Daoy (cell line): ENCODE measurements at places on chromosomes 3 and 15.

DNA sequence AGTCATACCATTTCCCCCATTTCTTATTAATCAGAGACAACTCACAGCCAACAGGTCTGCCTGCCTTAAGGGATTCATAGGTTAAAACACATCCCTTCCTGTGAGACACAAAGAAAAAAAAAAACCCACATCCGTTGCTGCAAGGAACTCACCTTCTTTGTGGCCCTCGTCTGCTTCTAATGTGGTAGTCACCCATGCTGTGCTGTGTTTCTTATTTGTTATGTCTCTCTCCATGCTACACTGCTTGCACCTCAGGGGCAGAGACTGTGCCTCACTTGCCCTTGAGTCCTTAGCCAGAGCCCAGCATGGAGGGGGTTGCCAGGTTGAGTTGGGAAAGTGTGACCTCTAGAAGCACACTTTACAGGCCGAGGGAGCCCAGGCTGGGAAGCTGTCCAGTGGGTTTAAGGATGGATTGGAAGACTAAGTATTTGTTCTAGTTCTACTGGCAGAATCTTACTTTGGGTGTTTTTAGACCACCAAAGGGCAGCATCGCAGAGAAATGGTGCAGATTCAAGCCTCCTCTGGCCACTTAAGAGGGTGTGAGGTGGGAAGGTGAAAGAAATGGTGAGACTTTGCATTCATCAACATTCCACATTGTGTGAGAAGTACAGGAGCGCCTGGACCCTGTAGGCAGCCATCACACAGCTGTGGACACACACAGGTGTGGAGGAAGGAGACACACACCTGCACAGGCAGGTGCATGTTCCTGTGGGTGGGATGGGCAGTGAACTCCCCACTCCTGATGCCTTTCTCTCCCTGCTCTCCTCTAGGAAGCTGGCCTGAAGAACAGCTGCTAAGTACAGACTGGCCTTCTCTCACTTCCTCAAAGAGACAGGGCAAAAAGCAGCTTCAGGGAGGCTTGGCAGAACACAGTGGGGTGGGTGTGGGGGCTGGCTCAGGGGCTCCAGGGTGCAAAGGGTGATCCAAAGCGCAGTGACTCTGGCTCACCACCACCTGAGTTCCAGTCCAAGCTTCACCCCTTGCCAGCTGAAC lies 48.8 kb downstream of the GLB1 start:
- DNase-seq, result no peak

DNA sequence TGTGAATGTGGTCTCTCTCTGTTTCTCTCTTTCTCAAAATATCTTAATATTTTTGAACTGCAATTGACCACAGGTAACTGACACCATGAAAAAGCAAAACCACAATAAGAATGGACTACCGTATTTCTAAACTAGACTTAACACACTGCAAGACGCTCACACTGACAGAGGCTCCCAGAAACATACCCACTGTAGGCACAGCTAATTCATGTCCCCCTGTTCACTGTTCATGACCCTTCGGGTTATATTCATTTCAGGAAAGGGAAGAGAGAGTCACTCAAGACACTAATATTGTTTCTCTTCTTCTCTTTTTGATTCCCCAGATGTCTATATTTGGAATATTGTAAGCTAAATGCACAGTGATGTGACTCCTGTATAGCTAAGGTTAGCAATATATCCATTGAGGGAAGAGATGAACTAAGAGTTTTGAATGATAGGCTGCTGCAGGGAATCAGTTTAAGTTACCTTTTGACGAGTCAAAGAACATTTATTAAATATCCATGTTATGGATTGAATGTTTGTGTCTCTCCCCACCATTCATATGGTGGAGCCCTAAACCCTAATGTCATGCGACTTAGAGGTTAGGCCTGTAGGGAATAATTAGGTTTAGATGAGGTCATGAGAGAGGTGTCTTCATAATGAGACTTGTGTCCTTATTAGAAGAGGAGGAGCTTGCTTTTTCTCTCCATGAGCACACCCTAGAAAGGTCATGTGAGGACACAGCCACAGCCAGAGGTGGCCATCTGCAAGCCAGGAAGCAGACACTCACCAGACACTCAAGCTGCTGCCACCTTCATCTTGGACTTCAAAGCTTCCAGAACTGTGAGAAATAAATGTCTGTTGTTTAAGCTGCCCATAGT lies 216.6 kb upstream of the GRM7 start:
- DNase-seq, result no peak

- DNase-seq, result peak; percentile 3
Measured at GRCh38 chr3:30554317-30554690, 52.1 kb upstream of the TGFBR2 start.

DNA sequence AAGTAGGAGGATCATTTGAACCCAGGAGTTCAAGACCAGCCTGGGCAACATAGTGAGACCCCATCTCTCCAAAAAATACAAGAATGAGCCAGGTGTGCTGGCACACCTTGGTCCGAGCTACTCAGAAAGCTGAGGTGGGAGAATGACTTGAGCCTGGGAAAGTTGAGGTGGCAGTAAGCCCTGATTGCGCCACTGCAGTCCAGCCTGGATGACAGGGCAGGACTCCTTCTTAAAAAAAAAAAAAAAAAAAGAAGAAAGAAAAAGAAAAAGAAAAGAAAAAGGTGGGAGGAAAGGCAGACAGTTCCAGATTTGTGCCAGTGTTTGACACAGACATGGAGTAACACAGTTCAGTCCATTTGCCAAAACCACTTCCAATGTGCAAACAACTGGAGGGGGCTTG lies 75.7 kb downstream of the ATP10A start:
- no peak for DNase-seq

DNA sequence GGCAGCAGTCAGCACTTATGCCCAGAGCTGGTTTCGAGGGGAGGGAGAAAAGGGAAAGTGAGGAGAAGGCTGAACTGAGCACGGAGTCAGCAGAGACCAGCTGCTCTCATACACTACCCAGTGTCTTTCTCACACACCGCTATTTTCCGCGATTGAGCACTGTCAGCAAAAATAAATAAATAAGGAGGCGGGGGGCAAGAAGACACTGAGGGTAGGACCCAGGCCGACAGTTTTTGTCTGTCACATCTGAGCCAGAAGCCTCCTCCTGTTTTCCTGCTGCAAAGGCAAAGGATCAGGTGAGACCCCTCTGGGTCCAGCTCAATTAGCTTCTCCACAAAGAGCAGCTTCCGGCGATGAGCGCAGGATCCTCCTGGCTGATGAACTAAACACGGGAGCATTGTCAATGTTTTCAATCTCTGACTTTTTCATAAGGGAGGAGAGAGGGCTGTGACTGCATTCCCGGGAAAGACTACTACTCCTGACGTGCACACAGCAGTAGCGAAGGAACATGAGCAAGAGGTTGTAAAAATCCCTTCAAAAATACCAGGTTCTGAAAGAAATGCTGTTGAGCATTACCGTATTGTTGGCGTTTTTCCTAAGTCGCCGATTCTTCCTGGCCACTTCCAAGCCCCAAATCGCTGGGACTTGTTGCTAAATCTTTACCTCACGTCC lies 1.3 kb downstream of the FRMD5 start:
- peak; percentile 49 for DNase-seq

DNA sequence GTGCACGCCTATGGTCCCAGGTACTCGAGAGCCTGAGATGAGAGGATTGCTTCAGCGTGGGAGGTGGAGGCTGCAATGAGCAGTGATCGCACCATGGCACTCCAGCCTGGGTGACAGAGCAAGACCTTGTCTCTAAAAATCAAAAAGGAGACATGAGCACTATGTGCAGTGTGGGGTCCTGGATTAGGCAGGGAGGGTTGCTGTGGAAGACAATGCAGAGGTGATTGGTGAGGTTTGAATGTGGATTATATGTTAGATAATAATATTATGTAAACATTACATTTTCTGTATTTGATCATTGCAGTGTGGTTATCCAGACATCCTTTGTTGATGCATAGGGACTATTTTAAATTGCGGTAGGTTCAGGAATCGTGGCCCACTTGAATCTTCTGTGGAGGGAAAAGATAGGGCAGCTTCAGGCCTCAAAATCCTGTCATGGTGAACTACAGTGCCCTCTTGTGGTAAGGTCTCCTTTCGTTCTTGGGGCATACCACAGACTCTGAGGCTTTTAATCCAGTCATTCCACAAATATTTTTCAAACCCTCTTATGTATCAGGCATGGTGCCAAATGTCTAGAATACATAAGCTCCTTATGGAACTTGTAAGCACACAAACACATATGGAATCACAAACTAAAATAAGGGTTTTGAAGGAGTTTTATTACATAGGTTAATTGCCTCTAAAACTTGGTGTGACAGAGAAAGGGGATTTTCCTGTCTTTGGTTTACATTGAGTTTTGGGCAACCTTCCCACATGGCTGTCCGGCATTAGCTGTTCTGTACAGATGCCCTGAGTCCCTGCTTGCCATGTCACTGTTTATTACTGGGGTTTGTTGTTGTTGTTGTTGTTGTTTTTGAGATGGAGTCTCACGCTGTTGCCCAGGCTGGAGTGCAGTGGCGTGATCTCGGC lies 37.7 kb downstream of the GPD1L start:
- peak; percentile 79 for DNase-seq

GRCh38 chr15:57969996-57970395 lies 95.5 kb downstream of the ALDH1A2 start:
- no peak for DNase-seq
